ENCODE measurements at places on chromosomes 12 and 14. TPM values are rescaled to one million over a fixed set of nuclear protein-coding genes. Genes with fewer than 3 reads are reported as not detected.

P2RX2 gene
- not detected for polyA plus RNA-seq

SLC7A7 gene
- polyA plus RNA-seq: 7.5 TPM

ABCC9 gene
- 2.0 TPM for polyA plus RNA-seq

GRCh38 chr12:95642583-95642982 is 91.3 kb upstream of the USP44 start:
- DNase-seq: no peak

DNA sequence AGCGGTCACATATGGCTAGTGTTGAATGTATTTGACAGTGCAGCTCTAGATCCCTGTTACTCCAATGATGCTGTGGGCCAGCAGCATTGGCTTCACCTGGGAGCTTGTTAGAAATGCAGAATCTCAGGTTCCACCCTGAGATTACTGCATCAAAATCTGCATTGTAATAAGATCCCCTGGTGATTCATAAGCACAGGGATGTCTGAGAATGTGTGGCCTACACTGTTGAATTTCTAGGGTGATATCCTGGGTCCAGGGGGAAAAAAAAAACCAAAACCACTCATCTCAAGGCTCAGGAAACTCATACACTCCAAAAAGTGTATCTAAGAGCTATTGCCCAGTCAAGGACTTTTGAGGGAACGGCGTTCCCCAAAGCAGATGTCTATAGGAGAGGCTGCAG is 196.8 kb downstream of the PPM1H start:
- DNase-seq: no peak

DNA sequence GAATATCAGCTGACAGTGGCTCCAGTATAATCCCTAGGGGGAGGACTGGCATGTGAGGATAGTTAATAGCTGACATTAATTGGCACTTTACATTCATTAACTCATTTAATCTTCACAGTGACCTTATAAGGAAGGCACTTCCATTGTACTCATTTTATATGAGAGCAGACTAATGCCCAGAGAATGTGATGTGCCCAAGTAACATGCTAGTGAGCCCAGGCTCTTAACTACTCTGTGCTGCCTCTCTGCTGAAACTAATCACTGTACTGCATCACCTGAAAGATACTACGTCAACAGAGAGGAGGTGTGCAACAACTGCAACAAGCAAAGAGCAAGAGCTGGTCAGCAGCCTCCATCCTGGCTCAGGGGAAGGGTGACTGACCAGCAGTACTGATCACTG is 40.1 kb downstream of the GALNT4 start:
- DNase-seq: no peak

- DNase-seq: no peak
These were observed 561.3 kb downstream of the C12orf50 start for GRCh38 chr12:87467936-87468335.

GRCh38 chr14:104221071-104221625 is 82.8 kb downstream of the KIF26A start:
- no peak for DNase-seq

DNA sequence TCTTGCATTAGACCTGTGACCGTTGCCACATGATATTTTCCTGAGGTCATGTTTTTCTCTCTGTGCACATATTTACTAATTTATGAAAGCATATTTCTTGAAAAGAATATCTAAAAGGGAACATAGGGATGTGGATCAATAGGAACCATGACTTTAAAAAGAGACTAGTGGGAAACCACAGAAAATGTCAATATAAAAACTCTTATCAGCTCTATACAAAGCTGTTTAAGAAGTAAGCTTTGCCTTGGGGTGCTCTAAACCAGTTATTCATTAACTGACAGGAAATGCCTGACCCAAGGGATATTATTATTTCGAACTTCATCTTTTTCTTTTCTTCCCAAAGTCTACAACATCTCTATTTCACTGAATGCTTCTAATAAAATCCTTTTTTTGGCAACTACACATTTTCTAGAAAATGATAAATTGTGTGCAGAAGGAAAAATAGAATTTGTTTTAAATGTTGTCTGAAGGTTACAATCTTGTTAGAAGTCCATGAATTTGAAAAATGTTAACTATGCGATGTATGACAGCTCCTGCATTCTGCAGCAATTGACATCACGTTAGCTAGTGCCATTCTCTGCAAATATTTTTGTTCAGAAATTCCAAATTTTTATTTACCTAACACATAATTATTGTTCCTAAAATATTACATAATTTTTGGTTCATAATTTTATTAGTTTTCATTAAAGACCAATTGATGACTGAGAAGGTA is 345.0 kb downstream of the SLC16A7 start:
- DNase-seq: no peak

GZMH gene
- polyA plus RNA-seq: not detected

SMOC1 gene
- 21.9 TPM for polyA plus RNA-seq

GRCh38 chr12:77070382-77070781 is 5.0 kb upstream of the E2F7 start:
- DNase-seq: no peak

DNA sequence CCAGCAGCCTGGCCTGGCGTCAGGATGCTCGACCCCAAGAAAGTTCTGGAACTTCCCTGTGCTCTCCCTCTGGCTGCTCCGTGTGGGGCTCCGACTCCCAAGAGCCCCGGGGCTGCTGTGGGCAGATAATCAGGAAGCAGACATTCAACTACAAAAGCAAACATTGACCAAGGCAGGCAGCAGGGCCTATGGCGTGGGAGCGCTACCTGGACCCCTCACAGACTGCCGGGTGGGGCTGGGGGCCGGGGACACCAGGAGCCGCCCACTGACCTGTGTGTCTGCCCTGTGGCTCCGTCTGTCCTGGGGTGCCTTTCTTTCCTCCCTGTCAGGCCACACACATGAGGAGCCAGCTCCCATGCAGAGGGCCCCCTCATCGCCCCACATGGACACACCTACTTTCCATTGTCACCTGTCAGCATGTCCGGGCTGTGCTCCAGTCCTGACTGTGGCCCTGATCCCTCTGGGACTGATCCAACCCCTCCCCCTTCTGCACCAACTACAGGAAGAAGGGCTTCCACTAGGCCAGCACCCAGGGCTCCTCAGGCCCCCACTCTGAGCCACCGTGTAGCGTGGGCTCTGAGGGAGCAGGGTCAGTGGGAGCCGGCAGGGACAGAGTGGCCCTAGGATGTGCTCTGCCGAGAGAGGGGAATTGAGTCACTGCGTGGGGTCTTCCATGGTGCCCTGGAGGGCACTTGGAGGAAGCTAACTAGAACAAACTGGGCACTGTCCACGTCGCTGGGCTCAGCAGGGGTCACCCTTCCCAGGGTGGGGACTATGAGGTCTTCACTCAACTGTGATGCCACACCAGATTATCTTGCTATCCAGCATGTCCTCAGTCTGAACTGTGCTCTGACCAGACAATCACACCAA is 215.4 kb upstream of the C14orf180 start:
- no peak for DNase-seq

DNA sequence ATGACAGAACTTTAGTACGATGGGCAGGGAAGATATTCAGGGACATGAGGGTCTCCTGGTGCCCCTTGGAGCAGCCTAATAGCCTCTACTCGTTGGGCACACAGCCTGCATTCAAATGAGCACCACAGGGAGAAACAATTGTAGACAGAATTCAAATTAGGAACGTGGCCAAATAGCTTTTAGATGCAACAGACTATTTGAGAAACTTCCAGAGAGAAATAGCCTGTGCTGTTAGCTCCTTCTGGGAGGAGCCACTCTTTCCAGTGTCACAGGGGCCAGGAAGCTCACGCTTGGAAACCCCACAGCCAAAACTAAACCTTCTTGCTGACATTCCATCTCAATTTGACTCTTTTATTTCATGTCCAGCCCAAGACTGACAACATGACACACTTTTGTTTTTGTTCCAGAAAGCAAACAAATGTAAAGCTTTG is 114.5 kb downstream of the RPAP3 start:
- no peak for DNase-seq

- DNase-seq: no peak
These were observed 155.5 kb downstream of the PPM1H start for GRCh38 chr12:62779488-62779887.

GRCh38 chr14:86513056-86513455 is 983.1 kb downstream of the FLRT2 start:
- DNase-seq: no peak

DNA sequence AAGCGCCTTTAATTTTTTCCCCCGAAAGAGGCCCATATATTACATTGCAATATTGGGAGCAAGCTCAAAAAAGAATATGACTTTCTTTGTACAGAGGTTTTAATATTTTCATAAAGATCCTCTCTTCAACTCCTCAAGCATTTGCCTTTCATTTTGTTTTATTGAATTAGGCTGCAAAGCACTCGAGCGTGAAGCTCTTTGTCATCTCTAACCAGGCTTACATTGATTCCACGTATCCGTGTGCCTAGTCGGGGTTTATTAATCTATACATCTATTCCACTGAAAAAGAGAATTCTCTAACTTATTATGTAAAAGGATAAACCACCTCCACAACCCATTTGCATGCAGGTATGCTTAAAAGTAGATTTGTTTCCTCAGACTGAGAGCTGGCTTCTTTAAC is 234.8 kb upstream of the TMPO start:
- no peak for DNase-seq

DNA sequence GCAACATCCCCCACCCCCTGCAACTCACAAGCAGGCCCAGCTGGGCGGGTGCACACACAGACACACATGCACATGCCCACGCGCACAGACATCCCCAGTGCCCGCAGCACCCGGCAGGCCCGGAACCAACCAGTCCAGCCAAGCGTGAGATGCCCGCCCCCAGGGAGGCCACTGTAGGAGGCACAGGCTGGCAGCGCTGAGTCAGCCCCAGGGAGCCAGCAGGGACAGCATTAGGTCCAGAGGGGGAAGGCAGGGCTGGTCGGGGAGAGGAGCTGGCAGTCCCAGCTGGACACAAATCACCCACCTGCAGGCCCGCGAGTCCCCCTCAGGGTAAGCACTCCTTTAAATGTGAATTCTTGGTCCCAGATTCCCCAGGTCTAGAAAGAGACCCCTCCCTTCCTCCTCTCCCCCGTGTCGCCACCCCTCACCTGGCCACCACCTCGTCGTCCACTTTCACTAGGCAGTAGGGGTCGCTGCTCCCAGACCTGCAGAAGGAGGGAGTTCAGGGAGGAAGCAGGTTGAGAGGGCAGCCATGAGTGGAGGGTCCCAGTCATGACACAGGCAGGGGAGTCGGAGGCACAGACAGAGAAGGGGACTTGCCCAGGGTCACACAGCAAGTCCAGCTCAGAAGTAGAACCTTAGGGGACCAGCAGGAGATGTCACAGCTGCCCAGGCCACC is 5.0 kb downstream of the RASAL1 start:
- DNase-seq: no peak

KRT6C gene
- not detected for polyA plus RNA-seq

DNA sequence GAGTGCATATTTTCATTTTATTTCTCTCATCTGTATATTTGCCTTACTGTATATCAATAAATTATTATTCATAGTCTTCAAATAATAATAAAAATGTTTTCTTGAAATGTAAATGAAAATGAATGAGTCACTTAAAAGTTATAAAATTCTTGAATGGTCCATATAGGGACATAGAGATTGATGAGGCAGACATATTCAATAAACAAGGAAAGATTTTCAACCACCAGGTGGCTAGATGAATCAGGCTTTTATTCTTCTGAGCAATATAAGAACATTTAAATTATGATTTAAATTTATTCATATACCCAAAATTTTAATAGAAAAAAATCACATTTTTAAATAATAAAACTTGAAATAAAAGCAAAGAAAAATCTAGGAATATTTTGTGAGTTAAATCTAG is 249.5 kb downstream of the ACSS3 start:
- DNase-seq: no peak

DNA sequence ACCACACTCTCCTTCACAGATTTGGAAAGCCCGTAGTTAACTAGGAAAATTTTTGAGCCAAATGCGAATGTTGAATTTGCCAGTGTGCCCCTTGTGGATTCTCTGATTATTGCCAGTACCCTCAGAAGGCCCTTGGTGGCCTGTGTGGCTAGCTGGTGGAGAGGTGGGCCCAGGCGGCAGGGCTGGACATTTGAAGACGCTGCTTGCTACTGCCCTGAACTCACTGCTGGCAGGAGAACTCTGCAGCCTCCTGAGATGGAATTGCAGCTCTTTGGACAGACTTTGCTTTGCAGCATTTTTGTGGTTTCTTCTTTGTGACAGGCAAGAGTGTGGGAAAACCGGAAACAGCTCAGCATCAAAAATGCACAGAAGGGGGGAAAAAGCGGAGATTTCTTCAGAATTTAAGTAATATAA is 97.6 kb downstream of the TGFB3 start:
- peak; percentile 60 for DNase-seq

DNA sequence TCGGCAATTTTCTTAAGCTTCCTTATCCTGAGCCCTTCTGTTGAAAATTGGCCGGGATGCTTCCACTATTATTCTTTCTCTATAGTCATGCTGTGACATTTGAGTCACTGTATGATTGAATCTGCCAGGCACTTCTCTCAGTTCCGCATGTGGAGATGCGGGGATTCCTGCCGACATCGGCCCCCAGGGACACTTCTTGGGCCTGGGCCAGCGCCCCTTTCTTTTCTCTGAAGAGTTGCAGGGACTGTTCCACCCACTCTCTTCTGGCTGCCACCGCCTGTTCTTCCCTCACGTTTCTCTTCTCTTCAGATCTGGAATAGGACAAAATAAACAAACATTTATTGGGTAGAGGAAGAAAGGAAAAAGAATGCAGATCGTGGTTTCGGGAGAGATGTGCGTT is 310.1 kb downstream of the ETNK1 start:
- DNase-seq: no peak

ADSS1 gene
- polyA plus RNA-seq: 2.8 TPM

RFLNA gene
- polyA plus RNA-seq: not detected

DIABLO gene
- polyA plus RNA-seq: 55.3 TPM

DNA sequence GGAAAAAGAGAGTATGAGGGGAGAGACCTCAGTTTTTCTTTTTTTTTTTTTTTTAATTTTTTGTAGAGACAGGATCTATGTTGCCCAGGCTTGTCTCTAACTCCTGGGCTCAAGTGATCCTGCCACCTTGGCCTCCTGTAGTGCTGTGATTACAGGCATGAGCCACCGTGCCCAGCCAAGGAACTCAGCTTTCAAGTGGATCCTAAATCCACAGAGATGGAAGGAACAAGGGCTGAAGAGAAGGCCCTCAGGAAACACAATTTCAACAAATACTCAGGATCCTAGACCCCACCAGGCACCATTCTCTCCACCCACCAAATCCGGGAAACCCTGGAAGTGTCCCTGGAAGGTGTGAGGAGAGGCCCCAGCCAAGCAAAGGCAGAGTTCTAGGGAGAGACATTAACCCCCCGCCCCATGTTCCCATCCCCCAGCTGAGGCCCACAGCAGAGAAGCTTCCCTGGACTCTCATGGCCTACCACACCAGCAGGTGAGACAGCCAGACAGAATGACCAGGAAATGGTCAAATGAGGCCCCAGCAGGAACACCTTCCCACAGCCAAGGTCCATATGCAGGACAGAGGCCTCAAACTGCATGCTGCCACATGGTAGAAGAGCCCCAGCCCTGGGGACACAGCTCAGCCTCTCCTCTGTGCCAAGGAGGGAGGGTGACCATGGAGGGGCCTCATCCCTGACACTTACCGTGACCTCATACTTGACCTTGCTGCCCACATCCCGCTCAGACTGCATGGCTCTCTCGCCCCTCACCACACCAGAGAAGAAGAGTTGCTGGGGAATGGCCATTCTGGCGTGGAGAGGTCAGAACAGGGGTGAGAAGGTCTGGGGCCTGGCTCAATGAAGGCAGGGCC is 14.1 kb downstream of the ITGA7 start:
- no peak for DNase-seq

GRCh38 chr12:122382919-122383350 is 39.5 kb downstream of the CLIP1 start:
- no peak for DNase-seq

- DNase-seq: no peak
These were observed 80.6 kb downstream of the TSPAN9 start for GRCh38 chr12:3157581-3158323.

GRCh38 chr12:14369311-14369710 is 3.8 kb downstream of the ATF7IP start:
- no peak for DNase-seq

- DNase-seq: no peak
These were observed 51.4 kb downstream of the BDKRB1 start for GRCh38 chr14:96307434-96307833.
